ENCODE measurements at places on chromosomes 11 and 22.

GRCh38 chr11:69283446-69283845 lies 10.5 kb upstream of the MYEOV start:
- no peak for DNase-seq

- no peak for DNase-seq
These were observed 33.3 kb downstream of the SYT13 start for GRCh38 chr11:45252877-45253276.

- DNase-seq = no peak
These were observed 73.8 kb upstream of the CRYBB3 start for GRCh38 chr22:25125693-25126357.

GRCh38 chr22:21032868-21033688 lies 717 bp upstream of the SLC7A4 start:
- DNase-seq = no peak

DNA sequence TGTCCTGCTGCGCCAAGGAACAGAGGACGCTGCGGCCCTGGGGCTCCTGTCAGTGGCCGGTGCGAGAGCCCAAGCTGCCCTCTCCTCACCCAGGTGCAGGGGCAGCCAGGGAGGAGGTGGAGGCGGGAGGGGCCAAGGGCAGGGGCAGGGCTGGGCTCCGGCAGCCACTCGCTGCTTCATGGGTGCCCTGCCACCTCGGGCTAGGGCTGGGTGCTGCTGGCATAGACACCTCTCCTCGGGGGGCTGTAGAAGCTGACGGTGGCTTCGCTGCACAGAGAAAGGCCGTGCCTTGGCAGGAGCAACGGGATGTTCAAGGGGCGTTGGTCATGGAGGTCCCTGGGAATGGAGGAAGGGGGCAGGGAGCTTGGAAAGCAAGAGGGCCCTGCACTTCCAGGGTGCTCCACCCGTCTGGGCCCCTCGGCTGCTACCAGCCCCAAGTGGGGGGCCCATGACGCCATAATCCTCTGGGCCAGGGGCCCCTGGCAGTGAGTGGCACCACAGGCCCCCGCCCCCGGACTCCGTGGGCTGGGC lies 1.6 kb upstream of the TBX1 start:
- no peak for DNase-seq

GRCh38 chr11:103544874-103545273 lies 435.6 kb downstream of the DYNC2H1 start:
- DNase-seq = no peak

- no peak for DNase-seq
These were observed 4.7 kb upstream of the TCF20 start for GRCh38 chr22:42275176-42275575.

- DNase-seq = peak; percentile 80
These were observed 174.4 kb downstream of the MAML2 start for GRCh38 chr11:96168623-96169022.

DNA sequence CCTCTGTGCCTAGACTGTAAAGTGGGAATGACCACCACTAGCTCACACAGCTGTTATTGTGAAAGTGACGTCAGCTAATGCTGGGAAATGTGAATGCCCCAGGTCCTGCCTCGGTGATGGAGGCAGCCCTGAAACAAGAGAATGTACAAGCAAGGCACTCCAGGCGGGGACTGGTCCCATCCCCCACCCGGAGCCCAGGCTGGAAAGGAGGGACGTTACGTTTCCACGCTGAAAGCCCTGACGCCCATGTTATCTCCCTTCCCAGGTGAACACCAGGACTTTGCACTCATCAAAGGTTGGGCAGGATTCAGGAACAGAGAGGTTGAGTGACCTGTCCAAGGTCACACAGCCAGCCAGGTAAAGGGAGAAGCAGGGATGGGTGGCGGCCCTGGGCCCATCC lies 784 bp downstream of the SULT4A1 start:
- DNase-seq = peak; percentile 21

- DNase-seq = no peak
These were observed 30.0 kb upstream of the SEZ6L start for GRCh38 chr22:26139310-26139709.

GRCh38 chr11:433641-434040 lies 8.2 kb downstream of the ANO9 start:
- DNase-seq = no peak

- no peak for DNase-seq
These were observed 62.5 kb downstream of the KCNQ1 start for GRCh38 chr11:2507212-2507901.

DNA sequence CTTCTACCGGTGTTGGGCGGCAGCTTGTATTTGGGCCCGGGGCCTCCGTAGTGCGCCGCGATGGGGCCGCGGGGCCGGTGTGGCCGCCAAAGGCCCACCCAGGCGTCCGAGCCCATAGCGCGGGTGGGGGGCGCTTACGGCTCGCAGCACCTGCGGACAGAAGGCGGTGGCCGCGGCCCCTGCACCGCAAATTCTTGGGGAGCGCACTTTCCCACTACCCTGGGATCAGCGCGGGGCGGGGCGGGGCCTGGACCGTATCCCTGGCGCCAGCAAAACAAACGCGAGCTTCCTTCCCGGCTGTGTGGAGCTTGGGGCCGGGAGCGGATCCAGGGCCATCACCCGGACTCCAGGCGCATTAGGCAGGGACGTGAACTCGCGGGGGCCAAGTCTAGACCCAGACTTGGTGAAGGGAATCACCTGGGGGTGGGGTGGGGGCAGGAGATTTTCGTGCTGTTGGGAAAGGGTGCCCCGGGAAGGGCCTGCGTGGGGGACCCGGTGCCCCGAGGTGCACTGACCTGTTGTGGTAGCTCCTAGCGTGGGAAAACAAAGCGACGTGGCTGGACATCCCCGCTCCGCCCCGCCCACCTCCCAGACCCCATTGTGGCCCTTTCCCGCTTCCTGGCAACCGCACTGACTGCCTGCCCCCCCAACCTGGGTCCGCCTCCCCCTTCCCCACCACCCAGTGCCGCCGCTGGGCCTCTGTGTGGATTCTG lies 2.3 kb upstream of the TYMP start:
- DNase-seq = peak; percentile 39

DNA sequence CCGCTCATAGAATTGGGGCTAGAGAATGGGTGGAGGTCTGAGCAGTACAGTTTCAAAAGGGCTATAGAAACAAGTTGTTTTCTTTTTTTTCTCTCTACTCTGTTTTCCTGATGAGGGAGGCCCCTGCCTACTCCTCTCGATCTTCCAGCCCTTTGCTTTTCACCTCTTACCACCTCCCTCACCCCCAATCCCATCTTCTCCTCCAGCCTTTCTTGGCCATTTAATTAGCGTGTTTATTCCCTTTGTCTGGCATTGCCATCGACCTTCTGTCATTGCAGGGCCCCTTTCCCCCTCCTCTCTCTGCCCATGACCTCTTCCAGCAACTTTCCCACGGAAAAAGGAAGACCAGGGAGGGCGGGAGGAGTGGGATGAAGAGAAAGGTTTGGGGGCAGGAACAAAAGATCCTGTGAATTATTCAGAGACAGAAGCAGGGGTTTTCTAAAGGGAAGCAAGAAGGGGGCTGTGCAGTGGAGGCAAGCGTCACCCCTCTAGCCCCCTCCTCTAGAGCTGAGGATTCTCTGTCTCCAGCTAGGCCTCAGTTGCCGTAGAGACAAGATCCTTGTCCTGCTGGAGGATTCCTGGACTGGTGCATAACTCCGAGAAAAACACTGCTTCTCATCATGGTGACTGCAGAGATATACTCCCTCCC lies 12.9 kb downstream of the DTX4 start:
- DNase-seq = no peak

DNA sequence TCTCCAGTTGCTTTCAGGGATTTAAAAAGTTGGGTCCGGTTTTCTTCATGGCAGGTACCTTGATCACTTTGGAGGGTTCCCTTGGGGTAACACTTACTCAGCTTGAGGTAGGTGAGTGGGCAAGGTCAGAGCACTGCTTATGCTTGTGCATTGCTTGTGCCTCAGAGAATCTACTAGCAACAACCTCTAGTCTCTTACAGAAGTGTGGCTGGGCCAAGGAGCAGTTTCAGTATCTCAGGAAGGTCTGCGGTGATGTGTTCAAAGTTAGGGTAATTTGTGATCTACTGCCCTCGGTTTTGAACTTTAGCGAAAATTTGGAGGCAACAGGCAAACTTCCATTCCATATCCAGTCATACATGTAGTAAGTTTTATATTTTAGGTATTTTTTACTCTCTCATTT lies 62.8 kb downstream of the NCAM1 start:
- DNase-seq = no peak

DNA sequence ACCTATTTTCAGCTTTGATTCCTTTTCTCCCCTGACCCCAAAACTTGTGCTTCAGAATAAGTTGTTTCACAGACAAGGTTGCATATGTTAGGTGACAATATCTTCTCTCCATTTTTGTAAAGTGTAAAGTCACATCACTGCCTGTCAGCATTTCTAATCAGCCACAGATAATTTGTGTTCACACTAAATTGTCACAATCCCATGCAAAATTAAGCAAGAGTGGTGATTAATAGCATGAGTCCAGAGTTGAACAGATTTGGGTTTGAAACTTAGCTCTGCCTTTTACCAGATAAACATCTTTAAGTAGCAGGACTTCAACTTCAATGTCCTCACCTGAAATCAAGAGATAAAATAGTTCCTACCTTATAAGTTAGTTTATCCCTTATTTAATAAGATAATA lies 80.1 kb downstream of the MICAL2 start:
- DNase-seq = no peak

DNA sequence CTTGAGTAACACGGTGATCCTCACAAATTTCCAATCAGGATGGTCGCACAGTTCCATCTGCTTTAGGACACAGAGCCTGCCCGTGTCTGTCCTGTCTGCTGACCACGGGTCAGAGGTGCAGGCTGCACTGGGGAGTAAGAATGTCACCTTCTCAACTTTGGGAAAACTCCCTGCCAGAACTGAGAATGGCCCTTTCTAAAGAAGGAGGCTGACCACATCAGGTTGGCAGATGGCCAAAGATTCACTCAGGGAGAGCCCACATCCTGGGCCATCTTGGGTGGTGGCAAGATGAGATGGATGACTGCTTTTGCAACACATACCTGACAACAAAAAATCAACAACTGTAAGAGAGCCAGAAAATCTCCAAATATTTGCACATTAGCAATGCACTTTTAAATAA lies 101.9 kb downstream of the IGLL1 start:
- DNase-seq = peak; percentile 33

DNA sequence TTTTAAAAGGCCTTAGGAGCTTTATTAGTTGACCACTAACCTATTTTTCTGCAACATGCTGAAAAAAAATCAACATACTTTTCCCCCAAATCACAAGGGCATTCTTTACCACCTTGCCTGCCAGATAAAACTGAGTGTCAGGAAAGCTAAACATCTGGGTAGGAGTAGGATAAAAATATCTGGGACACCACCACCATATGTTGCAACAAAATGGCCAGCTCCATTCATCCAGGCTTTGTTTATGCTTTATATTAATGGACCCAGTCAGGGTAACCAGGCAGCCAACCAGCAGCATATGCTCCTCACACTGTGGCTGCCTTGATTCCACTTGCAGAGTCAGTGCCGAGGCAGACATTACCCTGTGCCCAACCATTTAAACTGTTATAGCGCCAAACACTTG lies 1024.5 kb downstream of the LRRC4C start:
- DNase-seq = no peak

- no peak for DNase-seq
These were observed 1.9 kb upstream of the NDUFV1 start for GRCh38 chr11:67604815-67605214.

All from fibroblast of skin of back (primary cell).